ENCODE measurements at places on chromosomes 7 and 10. TPM values are rescaled to one million over a fixed set of nuclear protein-coding genes. Genes with fewer than 3 reads are reported as not detected.

- no peak for DNase-seq
These were observed 73.3 kb upstream of the CHCHD3 start for GRCh38 chr7:133155146-133155545.

- no peak for DNase-seq
These were observed 32.5 kb downstream of the CDCA7L start for GRCh38 chr7:21912931-21913780.

- no peak for DNase-seq
These were observed 540.2 kb downstream of the LRMDA start for GRCh38 chr10:75971402-75972211.

DNA sequence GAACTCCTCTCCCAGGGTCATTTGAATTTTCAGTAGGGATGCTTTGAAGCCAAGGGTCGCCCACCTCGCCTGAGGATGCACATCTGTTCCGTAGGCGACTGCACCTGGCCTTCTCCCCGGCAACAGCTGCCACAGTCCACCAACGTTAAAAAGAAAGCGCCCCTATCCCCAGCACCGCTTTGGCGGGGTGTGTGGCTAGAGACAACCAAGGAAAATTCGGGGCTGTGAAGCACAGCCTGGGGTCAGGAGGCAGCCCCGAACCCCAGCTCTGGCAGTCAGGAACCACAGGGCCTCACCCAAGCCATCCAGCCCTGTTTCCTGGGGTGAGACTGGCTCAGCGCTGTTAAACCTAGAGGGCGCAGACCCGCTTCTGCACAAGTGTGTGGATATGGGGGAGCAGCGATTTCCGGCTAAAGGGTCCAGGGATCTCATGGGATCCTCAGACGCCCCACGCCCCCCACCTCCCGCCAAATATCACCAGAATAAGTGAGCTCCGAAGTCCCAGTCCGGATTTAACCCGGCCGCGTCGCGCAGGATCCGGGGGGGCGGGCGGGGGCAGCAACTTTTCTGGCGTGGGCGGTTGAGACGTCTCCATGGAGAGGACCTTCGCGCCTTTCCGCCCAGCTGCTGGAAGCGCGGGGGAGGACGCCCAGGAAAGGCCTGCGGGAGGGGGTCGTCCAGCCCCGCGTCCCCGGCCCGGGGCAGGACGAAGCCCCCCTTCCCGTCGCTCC, 822 bp downstream of the ZC3HAV1L start:
- DNase-seq = no peak

Gene FUOM
- polyA plus RNA-seq = 4.5 TPM

Gene OR6V1
- not detected for polyA plus RNA-seq

Data from forelimb muscle (tissue), 1 donor.